Caco-2 (cell line): ENCODE measurements at places on chromosomes 2 and 18. TPM values are rescaled to one million over a fixed set of nuclear protein-coding genes. Genes with fewer than 3 reads are reported as not detected.

Gene ANKRD39
- total RNA-seq: 19.3 and 21.6 TPM in 2 replicates

- no peak for DNase-seq
Observed at GRCh38 chr2:149725234-149725633, 137.7 kb upstream of the MMADHC start.

Gene POTEC
- not detected in 2 replicates for total RNA-seq

- no peak for DNase-seq
Observed at GRCh38 chr2:236527159-236527630, 42.4 kb upstream of the ACKR3 start.

Gene LRATD1
- total RNA-seq: 0.27 and 0.35 TPM in 2 replicates

Gene TLK1
- 77.7 and 85.1 TPM in 2 replicates for total RNA-seq

DNA sequence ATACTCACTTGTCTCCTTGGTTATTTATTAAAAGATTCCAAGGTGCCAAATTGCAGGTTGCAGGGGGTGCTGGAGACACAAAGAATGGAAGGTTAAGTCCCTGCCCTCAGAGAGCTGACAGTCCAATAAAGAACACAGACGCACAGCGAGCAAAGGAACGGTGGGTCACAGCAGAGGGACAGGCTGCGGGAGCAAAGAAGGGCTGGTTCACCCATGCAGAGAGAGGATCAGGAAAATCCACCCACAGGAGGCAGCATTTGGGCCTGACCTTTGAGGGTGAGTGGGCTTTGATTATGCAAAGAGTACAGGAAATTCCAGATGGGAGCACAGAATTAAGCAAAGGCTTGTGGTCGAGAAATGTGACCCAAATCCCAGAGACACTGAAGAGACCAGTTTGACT, 45.0 kb downstream of the ZBTB7C start:
- DNase-seq: no peak

- no peak for DNase-seq
Observed at GRCh38 chr2:237701859-237702390, 74.5 kb downstream of the LRRFIP1 start.

Gene CRYGC
- not detected in 2 replicates for total RNA-seq

DNA sequence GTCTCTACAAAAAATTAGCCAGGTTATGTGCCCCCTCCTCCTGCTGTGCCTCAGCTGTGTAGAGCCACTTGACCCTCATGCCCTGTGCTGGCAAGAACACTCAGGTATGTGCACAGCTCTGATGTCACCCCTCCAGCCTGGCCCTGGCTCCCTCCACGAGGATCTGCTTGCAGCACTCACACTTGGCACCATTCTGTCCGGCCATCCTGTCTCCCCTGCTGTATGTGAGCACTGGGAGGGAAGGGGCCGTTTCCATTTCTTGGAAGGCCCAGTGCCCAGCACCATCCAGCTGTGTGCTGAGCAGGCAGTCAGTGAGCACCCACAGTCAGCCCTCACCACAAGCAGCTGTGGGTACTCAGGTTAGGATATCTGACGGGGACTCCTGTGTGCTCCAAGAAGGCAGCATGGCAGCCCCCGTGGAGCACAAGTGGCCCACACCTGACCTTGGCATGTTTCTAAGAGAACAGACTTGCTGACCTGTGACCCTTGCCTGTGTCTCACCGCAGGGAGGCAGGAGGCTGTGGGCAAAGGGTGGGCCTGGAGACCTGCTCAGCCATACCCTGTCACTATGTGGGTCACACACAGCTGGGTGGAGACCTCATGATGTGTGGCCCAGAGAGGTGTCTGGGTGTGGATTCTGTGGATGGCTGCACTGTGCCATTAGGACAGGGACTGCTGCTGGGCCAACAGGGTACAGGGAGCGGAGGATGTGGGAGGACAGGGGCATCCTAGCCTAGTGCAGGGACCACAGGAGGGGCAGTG, 31.5 kb downstream of the USP34 start:
- no peak for DNase-seq

Gene AP1S3
- total RNA-seq: 180 TPM in 2 replicates

DNA sequence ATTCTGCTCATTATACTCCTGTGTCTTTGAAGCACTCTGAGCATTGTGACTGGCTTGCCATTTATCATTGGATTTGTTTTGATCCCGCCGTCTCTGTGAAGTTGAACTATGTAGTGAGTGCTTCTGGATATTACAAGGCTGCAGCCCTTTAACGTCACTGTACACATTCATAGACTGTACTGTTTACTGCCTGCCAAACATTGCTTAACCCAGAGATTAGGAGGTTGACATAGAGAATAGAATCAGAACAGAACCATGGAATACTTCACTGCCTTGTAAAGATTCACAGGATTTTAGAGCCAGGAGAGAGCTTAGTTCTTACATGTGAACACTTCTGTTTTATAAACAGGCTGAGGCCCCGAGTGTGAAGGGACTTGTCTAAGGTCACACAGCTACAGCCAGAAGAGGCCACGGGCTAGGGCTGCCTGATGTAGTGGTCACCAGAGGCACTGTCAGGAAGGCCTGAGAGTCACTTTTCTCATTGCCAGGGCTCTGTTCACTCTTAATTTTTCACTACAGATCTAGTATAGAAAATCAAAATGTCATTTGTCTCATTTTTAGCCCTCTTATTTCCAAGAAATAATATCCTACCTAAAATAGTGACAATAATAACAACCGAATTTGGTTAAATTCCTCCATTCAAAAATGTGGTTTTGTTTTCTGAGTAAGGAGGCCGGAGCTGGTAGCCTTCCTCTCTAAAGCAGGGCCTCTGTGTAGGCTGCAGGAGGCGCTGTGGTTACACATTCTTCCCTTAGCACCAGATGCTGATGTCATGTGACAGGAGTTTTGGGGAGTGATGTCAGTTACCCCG, 87.9 kb downstream of the UGGT1 start:
- DNase-seq: peak; percentile 46

DNA sequence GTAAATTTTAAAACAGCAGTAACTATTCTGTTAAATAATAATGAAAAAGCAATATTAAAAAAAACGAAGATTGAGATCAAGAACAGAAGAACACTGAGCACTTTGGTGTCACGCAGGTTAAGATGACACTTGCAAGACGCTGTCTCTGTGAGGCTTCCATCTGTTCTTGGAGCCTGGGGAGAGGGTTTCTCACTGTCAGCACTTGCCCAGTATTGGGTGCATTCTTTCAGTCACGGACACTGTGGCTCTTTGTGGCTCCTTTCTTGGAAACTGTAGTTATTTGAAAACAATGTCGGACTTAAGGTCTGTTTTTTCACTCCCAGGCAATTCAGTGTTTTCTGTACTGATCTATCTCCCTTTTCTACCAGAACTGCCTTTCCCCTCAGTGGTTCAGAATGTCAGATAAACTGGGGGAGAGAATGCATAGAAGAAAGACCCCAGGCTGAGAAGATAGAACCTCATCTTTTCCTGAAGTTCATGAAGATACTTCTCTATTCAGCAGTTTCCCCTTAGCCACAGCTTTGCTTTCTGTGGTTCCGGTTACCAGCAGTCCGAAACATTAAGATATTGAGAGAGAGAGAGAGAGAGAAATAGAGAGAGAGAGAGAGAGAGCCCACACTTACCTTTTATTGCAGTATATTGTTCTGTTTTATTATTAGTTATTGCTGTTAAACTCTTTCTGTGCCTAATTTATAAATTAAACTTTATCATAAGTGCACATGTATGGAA, 283.3 kb downstream of the DCDC2C start:
- DNase-seq: no peak

Gene DAW1
- total RNA-seq: 5.4 and 6.6 TPM in 2 replicates

DNA sequence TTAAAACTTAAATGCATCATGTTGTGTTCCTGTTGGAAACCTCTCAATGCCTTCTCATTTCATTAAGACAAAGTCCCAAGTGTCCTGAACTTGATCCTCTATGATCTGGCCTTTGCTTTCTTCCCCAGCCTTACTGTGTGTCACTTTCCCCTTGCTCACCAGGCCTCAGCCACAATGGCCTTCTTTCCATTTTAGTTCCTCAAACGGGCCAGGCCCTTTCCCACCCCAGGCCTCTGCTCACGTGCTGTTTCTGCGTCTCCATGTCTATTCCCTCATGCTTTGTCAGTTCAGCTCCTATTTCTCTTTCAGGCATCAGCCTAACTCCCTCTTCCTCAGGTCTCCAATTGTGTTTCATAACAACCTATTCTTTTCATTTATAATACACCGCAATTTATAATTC, 19.5 kb downstream of the CXCR4 start:
- no peak for DNase-seq

Gene DSG3
- total RNA-seq: 0.14 TPM in 1 of 2 replicates, not detected in the other

GRCh38 chr18:36558234-36558633, 260.7 kb downstream of the FHOD3 start:
- DNase-seq: no peak

DNA sequence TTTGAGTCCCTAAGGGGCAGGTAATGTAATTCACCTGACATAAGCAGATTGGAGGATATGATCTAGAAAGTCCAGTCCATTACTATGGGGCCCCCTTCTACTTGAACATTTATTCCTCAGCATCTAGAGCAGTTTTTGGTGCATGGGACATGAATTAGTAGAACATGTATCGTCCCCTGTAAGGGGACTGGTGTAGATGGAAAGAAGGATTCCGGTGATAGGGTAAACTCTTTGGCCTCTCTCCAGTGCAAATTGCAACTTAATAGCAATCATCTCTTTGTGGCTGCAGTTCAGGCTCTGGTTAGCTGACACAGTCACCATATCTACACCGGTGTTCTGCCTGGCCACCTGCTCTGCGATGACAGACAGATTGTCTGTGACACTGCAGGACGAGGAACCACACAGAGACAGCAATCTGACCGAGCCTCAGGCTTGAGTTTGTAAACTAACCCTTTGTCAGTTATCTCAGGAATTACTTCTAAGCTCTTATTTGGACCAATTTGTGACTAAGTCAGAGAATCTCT, 6.4 kb upstream of the SLC8A1 start:
- DNase-seq: no peak

DNA sequence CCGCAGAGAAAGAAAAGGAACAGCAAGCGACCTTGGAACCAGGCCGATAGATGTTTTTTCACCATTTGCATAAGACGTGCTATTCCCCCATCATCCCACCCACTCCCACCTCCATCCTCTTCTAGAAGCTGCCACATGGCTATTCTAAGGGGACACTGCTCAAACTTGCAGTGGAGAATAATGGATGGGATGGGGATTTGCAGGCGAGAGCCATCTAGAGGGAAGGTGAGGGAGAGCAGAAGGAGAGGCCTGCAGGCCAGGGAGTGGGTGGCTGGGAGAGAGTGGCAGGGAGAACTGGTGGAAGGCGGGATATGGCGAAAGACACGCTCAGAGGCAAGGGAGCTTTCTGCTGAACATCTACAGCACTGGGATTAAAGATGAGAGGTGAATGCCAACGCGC, 84.9 kb downstream of the MAPK4 start:
- DNase-seq: no peak
